ENCODE measurements at places on chromosomes 5 and 9.
A peak's percentile ranks its signal among the peaks of the same experiment; 100 is the strongest.

DNA sequence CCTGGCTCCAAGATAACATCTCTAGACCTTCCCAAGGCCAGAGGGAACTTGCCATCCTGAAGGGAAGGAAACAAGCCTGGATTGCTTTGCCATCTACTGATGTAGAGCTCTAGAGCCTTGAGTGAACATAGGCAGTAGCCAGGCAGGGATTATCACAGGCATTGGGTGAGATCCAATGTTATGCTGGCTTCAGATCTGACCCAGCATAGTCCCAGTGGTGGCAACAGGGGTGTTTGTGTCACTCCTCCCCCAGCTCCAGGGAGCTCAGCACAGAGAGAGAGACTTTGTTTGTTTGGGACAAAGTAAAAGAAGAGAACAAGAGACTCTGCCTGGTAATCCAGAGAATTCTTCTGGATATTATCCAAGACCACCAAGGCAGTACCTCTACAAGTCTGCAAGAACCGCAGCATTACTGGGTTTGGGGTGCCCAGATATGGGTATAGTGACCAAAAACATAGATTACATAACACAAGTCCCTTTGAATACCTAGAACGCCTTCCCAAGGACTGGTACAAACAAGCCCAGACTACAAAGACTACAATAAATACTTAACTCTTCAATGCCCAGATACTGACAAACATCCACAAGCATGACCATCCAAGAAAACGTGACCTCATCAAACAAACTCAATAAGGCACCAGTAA is 137.6 kb upstream of the DAPK1 start:
- no peak for DNase-seq

- no peak for DNase-seq
Observed at GRCh38 chr5:56908942-56909293, 478 bp upstream of the SETD9 start.

DNA sequence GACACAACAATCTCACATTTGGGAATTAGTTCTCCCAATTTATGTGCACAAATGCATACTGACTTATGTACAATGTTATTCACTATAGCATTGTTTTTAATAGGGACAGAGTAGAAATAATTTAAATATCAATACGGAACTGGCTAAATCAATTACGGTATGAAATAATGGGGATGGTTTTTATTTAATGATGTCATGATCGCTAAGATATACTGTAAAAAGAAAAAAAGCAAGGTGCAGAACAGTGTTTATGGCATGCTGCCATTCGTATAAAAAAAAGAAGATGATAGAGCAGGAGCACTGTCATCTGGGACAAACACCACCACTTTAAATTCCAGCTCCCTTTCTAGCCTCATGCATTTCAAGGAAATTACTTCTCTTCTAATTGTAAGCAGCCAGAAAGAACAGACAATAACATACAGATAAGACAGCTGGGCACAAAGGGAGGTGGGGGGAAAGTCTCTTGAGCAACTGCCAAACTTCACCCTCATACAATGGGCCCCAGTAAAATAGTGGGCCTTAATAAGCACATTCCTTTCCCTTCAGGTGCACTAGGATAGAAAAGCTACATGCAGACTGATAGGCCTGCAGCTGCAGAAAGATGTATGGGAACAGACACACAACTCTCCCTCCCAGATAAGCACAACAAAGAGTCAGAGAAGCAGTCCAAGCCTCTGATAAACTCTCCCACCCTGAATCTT is 8.4 kb downstream of the SREK1IP1 start:
- DNase-seq, result peak; percentile 4

- DNase-seq, result no peak
Observed at GRCh38 chr9:37640246-37640645, 10.5 kb upstream of the FRMPD1 start.

DNA sequence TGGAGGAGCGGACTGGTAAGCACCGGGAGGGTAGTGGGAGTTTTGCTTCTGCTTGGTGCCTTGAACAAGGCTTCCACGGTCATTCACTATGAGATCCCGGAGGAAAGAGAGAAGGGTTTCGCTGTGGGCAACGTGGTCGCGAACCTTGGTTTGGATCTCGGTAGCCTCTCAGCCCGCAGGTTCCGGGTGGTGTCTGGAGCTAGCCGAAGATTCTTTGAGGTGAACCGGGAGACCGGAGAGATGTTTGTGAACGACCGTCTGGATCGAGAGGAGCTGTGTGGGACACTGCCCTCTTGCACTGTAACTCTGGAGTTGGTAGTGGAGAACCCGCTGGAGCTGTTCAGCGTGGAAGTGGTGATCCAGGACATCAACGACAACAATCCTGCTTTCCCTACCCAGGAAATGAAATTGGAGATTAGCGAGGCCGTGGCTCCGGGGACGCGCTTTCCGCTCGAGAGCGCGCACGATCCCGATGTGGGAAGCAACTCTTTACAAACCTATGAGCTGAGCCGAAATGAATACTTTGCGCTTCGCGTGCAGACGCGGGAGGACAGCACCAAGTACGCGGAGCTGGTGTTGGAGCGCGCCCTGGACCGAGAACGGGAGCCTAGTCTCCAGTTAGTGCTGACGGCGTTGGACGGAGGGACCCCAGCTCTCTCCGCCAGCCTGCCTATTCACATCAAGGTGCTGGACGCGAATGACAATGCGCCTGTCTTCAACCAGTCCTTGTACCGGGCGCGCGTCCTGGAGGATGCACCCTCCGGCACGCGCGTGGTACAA is 556 bp downstream of the PCDHGC3 start:
- DNase-seq, result peak; percentile 86

DNA sequence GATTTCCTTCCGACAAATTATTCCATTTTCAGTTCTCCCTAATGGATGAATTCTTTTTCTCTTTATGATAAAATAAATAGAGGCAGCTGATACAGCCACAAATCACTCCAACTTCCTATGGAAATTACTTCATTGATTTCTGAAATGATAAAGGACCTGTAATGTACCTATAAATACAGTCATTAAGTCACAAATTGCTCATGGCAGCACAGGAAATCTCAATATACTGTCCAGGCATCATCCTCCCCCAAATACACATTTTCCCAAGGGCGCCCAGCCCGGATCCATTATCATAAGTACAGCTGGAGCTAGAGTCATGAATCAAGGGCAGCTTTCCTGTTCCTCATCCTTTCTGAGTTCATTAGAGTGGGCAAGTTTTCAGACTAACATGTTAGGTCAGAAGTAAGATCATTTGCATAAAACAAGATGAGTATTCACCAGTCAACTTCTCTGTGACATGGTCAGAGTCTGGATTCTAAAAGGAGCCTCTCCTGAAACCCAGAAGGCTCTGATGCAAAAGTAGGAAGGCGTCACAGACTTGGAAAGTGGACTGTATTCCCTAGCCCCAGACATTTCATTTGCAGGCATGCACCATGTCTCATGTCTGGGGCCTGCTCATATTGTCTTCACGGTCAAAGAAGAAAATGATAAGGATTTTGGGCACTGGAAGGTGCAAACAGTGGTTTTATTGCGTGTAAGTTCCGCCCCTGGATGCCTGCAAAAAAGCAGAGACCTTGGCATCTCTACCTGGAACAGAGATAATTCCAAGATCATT is 383.2 kb downstream of the PLK2 start:
- no peak for DNase-seq

- DNase-seq, result no peak
Observed at GRCh38 chr5:67380431-67380830, 183.8 kb upstream of the CD180 start.
